ENCODE measurements at places on chromosomes 5 and 9. TPM values are rescaled to one million over a fixed set of nuclear protein-coding genes. Genes with fewer than 3 reads are reported as not detected.
A peak's percentile ranks its signal among the peaks of the same experiment; 100 is the strongest.

PDE6A gene
- not detected for total RNA-seq

KIF4B gene
- not detected for total RNA-seq

CTNND2 gene
- not detected for total RNA-seq

PCDHB6 gene
- total RNA-seq, result 1.2 TPM

RNF183 gene
- not detected for total RNA-seq

GRCh38 chr9:121453232-121453892 is 46.3 kb downstream of the GGTA1 start:
- H3K4me1 ChIP-seq, result no peaks in the 10 kb centered on the region
- no peaks in the 10 kb centered on the region for H3K36me3 ChIP-seq
- DNase-seq, result no peak
- H3K27ac ChIP-seq, result peak overlapping the region; percentile 14

GRCh38 chr5:179297026-179297425 is 48.2 kb downstream of the ADAMTS2 start:
- H3K36me3 ChIP-seq, result no peaks in the 10 kb centered on the region
- no peaks in the 10 kb centered on the region for H3K4me1 ChIP-seq
- no peak for DNase-seq
- no peak overlapping the region for H3K4me3 ChIP-seq
- no peak overlapping the region for H3K27ac ChIP-seq

DNA sequence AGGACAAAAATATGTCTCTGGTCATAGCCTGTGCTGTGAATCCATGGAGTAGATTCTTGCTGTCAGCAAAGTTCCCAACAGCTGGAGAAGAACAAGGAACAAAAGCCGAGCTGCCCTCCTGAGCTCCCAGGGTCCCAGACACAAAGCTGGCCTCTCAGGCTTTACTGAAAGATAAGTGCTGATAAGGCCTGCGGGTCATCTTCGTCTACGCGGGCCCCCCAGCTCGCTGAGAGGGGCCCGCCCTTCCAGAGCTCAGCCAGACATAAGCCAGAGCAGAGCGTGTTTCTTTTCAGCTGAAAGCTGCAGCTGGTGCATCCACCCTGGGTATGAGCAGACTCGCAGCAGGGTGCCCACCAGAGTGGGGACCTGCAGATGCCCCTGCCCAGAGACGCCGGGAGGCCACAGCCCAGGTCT is 84.7 kb downstream of the HSD17B3 start:
- H3K4me1 ChIP-seq, result no peaks in the 10 kb centered on the region
- no peak overlapping the region for H3K4me3 ChIP-seq
- no peaks in the 10 kb centered on the region for H3K36me3 ChIP-seq
- peak overlapping the region; percentile 58 for H3K27ac ChIP-seq
- H3K27me3 ChIP-seq, result no peaks in the 10 kb centered on the region

GRCh38 chr5:154375329-154376008 is 70.3 kb upstream of the SAP30L start:
- no peaks in the 10 kb centered on the region for H3K27me3 ChIP-seq
- H3K4me3 ChIP-seq, result no peak overlapping the region
- no peak overlapping the region for H3K27ac ChIP-seq
- DNase-seq, result no peak
- H3K4me1 ChIP-seq, result no peaks in the 10 kb centered on the region

DNA sequence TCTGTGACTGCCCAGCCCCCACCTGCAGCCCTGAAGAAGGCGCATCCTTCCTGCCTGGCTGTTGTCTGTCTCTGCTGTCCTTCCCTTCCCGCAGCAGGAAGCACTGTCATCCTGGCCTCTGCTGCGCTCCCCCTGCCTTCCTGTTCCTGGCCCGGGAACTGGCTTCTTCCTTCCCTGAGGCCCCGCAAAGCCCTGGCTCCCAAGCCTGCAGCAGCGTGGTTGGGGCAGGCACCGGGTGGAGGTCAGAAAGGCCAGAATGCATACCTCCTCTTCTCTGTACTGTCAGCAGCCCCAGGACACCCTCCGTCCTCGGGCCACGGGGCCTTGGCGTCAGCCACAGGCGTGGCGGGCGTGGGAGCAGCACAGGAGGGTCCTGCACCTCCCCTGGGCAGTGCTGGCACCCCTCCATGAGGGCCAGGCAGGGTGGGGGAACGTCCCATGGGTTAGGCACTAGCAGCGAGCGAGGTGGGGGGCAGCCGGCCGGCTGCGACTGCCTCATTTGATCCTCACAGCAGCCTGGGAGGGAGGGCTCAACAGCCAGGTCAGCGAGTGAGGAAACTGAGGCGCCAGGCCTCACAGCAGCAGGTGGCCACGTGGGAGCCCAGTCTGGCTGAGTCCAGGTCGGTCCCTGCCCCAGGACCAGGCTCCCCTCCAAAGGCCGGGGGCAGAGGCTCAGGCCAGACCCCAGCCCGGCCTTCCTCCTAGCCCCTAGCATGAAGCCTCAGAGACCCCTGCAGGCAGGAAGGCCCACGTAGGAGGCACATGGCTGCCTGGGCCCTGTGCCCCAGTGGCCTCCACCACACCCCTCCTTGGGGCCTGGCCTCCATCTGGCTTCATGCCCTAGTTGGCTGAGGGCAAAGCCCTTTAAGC is 9.4 kb downstream of the FLT4 start:
- H3K4me3 ChIP-seq, result no peak overlapping the region
- H3K27ac ChIP-seq, result no peak overlapping the region
- H3K27me3 ChIP-seq, result no peaks in the 10 kb centered on the region
- no peaks in the 10 kb centered on the region for H3K36me3 ChIP-seq
- H3K4me1 ChIP-seq, result no peaks in the 10 kb centered on the region

DNA sequence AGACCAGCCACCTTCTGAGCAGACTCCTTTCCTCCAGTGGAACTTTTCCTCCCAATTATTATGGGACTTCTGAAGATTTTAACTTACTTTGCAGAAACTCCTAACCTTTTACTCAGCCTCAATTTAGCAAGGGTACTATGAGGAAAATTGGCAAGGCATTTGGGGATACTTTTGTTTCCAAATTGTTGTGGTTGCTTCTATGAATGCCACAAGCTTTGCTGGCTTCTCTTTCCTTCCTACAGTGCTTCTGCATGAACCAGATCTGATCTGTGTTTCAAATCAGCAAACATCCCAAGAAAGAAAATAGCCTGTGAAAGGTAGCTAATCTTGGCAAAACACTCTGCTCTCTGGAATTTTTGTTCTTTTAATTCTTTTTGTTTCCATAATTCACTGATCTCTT is 57.3 kb upstream of the TAF11L2 start:
- H3K4me1 ChIP-seq, result no peaks in the 10 kb centered on the region
- no peaks in the 10 kb centered on the region for H3K27me3 ChIP-seq
- no peak overlapping the region for H3K4me3 ChIP-seq
- no peaks in the 10 kb centered on the region for H3K36me3 ChIP-seq
- no peak for DNase-seq

DNA sequence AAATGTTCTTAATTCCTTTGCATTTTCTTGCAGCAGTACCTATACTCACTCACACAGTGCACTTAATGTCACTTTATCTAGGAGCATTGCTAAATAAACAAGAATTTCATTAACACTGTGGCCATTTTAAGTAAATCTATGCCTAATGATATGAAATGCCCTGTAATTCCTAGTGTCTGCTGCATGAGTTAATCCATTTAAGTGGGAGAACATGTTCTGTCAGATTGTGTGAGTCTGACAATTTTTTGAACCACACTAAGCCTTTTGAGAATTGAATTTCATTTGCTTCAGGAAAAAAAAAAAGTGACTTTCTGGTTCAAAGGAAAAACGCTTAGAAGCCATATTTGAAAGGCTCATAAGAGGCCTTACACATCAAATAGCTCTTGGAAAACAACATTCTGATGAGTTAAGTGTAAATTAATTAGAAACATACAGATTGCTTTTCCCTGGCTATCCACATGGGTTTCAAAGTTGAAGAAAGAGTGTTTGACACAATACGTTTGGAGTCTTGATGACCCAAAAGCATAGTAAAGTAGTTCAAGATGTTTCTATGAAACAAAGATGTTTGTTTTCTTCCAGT is 446.7 kb upstream of the GRAMD2B start:
- H3K27me3 ChIP-seq, result no peaks in the 10 kb centered on the region
- H3K27ac ChIP-seq, result no peak overlapping the region
- H3K4me1 ChIP-seq, result no peaks in the 10 kb centered on the region

DNA sequence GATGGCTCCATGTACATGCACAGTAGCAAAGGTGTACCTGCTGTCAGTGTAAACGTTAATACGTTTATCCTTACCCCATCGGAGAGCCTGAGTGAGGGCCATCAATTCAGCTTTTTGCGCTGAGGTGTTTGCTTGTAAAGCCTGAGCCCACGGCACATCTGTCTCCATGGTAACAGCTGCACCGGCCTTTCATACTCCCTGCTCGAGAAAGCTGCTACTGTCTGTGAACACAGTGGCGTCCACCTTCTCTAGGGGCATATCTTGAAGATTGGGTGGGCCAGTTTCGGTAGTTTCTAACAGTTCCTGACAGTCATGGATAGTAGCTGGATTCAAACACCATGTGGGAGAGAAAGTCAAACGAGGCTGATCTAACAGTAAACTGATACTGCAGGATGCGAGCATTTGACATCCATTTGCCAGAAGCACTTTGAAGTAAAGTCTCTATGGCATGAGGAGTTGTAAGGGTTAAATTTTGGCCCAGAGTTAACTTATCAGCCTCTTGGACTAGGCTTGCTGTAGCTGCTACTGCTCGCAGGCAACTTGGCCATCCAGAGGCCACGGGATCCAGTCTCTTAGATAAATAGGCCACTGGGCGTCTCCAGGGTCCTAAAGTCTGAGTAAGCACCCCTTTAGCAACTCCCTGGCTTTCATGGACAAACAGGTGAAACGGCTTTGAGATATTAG is 21.0 kb upstream of the RHOBTB3 start:
- DNase-seq, result peak; percentile 42
- peak overlapping the region; percentile 48 for H3K27ac ChIP-seq
- no peaks in the 10 kb centered on the region for H3K4me1 ChIP-seq
- no peaks in the 10 kb centered on the region for H3K36me3 ChIP-seq
- H3K4me3 ChIP-seq, result peak overlapping the region; percentile 23

DNA sequence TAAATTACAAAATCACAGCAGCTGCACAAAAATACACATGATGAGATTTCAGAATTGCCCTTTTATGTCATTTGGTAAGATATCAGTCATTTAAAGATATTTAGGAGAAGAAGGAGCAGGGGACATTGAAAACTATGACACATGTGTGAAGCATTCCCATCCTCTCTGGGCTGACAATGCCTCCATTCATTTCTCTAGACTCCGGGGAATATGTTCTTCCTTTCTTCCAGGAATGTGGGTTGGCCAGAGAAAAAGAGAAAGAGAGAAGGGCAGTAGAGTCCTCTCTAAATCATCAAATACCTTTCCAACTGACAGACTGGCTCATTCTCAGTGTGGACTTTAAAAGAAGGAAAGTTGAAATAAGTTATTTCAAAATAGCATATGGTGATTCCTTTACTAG is 205.6 kb upstream of the ADAMTSL1 start:
- no peaks in the 10 kb centered on the region for H3K27me3 ChIP-seq
- H3K4me1 ChIP-seq, result no peaks in the 10 kb centered on the region
- no peak for DNase-seq
- no peaks in the 10 kb centered on the region for H3K36me3 ChIP-seq
- H3K4me3 ChIP-seq, result no peak overlapping the region

GRCh38 chr5:14509556-14509955 is 72.0 kb upstream of the OTULINL start:
- H3K27ac ChIP-seq, result no peak overlapping the region
- H3K4me1 ChIP-seq, result no peaks in the 10 kb centered on the region

- H3K27me3 ChIP-seq, result no peaks in the 10 kb centered on the region
- H3K36me3 ChIP-seq, result no peaks in the 10 kb centered on the region
- H3K4me3 ChIP-seq, result no peak overlapping the region
- no peak overlapping the region for H3K27ac ChIP-seq
These were observed 145.9 kb downstream of the ASTN2 start for GRCh38 chr9:117268847-117269446.

All from uterus (tissue), 4 donors.